ENCODE measurements at places on chromosomes 7 and 10.

DNA sequence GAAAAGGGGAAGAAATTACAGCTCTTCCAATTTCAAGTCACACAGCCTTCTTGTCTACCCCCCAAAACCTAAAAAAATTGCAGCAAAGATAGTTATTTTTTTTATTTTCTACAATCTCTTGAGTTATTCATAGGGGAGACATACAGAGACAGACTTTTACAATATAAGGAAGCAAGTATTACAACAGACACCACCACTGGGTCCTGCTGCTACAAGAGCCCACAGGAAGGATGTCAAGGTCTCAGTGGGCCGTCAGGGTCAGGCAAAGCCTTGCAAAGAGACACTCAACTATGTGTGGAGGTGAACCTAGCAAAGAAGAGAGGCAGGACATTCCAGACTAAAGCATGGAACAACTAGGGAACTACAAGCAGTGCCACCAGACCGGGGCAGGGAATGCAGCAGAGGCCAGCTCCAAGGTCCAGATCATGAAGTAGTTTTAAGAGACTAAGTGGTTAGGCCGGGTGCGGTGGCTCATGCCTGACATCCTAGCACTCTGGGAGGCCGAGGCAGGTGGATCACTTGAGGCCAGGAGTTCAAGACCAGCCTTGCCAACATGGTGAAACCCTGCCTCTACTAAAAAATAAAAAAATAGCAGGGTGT is 28.2 kb upstream of the ZCCHC24 start:
- DNase-seq: no peak

DNA sequence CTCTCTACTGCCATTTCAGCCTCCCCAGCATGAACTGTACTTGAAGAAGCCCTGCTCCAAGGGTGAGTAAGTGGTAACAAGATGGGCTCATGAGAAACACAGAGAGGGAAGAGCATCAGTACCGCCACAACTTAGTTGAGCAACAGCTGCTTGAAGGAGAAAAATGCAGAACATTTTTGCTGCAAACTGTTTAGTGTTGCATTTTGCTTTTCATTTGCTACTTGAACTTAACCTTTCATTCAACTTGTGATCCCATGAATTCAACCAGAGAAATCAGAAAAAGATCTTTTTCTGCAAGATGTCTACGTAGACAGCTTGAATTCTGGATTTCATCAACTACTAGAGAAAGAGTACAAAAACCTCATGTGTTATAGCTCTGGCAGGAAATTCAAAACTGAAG is 40.7 kb downstream of the ANK3 start:
- DNase-seq: peak; percentile 49

- no peak for DNase-seq
Measured at GRCh38 chr7:28718545-28718944, 239.6 kb downstream of the TRIL start.

- no peak for DNase-seq
Measured at GRCh38 chr10:8359467-8359866, 305.0 kb downstream of the GATA3 start.

DNA sequence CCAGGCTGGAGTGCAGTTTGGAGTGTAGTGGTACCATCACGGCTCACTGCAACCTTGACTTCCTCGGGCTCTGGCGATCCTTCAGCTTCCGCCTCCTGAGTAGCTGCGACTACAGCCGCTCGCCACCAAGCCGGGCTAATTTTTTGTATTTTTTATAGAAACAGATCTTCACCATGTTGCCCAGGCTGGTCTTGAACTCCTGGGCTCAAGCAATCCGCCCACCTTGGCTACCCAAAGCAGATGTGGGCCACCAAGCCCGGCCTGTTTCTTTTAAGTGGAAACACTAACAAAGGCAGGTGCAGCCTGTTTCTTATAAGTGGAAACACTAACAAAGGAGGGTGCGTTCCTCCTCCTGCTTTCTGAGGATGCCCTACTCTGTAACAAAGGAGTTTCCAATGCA is 18.2 kb downstream of the PRF1 start:
- DNase-seq: no peak

DNA sequence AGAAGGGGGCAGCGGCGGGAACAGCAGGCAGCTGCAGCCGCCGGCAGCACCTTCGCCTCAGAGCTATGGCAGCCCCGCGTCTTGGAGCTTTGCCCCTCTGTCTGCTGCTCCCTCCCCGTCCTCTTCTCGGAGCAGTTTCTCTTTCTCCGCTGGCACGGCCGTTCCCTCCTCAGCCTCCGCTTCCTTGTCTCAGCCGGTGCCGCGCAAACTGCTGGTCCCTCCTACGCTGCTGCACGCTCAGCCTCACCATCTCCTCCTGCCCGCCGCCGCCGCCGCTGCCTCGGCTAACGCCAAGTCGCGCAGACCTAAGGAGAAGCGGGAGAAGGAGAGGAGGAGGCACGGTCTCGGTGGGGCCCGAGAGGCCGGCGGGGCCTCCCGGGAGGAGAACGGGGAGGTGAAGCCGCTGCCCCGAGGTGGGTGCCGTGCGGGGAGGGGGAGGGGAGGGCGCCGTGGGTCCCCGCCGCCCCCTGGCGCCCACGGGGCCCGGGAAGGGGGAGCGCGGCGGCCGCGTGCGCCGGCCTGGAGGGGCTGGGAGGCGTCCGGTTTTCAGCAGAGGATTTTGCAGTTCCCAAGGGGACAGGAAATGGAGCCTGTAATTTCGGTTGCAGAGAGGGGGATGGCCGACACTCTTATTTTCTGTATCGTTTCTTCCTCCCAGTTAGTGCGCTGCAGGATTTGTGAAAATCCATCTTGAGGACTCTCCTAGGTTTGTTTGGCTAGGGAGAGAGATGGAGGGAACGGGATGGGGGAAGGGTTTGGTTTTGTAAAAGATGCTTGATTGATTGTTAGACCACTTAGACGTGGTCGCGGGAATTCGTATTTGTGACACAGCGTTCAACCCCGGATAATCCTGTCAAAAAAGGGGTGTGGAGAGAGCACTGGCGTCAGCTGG is 630 bp downstream of the RSBN1L start:
- peak; percentile 41 for DNase-seq

DNA sequence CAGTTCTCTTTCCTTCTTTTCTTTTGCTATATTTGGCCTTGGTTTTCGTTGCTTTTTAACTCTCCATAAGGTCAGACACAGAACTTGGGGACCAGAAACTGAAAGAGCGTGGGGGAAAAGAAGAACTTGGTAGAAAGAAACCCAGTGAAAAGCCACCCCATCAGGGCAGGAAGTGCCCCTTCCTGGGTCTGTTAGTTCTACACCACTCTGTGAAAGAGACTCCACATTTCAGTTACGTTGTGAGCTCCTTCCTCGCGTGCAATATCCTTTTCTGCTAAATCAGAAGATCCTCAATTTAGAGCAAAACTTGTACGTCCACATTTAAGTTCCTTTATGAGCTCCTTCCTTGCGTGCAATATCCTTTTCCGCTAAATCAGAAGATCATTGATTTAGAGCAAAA is 220.6 kb upstream of the FOXK1 start:
- DNase-seq: no peak

GRCh38 chr7:105037319-105037718 is 23.3 kb downstream of the KMT2E start:
- DNase-seq: no peak

DNA sequence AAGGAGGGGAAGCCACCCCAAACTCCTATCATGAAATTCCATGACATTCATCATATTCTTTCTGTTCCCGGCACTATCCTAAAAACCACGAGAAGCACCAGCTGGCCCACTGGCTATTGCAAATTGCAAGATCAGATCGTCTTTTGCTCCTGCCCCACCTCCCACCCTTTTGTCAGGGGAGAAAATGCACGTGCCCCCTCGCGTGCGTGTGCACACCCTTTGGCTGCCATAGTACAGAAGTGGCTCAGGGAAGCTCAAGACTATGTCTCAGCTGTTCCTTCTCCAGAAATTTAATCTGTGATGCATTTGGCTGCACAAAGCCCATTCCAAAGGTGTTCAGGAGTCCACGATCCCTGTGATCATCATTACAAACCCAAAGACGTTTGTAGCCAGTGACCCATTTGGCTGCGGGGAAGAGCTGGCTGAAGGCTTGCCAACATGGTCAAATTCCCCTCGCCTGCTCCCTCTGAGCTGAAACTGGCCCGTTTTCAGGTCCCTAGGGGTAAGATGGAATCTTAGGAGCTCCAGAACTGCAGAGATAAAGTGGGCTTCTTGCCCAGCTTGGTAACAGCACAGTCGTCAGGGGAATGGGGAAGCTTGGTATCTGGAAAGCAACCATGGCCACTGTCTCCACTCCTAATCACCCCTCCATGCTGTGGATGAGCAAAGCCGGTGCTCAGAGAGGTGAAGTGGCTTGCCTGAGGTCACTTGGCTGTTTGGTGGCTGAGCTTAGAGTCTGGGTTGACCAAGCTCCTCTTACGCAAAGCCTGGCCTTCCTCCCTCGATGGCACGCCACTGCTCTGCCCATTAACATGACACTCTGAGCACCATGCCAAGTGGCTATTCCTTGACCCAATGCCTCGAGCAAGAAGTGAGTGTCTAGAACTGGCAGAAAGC is 155.4 kb downstream of the NEURL1 start:
- DNase-seq: peak; percentile 91

DNA sequence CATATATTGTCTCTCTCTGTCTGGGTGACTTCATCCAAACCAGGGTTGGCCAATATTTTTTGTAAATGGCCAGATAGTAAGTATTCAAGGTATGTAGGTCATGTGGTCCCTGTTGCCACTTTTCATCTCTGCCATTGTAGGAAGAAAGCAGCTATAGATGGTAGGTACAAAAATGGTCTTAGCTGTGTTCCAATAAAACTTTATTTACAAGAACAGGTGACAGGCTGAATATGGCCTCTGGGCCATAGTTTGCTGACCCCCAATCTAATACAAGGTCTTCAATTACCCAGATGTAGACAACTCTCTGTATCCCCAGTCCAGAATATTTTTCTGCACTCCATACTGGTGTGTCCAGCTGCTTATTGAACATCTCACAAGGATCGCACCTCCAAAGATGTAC is 166.2 kb upstream of the FZD8 start:
- DNase-seq: no peak

- no peak for DNase-seq
Measured at GRCh38 chr7:142790056-142790455, 19.3 kb downstream of the PRSS2 start.

GRCh38 chr7:36734731-36735130 is 10.4 kb upstream of the AOAH start:
- DNase-seq: no peak

GRCh38 chr7:148772297-148773089 is 73.8 kb downstream of the CUL1 start:
- peak; percentile 92 for DNase-seq

- DNase-seq: no peak
Measured at GRCh38 chr10:18362892-18363291, 222.7 kb downstream of the CACNB2 start.

DNA sequence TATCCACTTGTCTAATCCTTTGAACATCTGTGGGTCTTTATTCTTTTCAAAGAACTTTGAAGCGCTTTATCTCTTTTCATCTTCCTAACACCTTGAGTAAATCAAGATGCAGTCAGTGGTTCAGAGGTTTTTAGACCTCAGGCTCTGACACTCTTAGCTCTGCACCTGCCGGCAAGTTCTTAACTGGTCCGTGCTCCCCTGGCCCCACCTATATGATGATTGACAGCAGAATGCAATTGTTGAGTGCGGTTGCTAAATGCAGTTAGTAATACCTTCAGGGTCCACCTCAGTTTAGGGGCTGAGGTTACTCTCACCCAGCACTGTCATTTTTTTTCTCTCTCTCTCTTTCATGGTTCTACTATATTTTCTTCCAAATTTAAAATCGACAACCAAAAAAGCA is 854.2 kb upstream of the AUTS2 start:
- no peak for DNase-seq

GRCh38 chr10:4754143-4754542 is 71.9 kb upstream of the AKR1E2 start:
- DNase-seq: no peak

DNA sequence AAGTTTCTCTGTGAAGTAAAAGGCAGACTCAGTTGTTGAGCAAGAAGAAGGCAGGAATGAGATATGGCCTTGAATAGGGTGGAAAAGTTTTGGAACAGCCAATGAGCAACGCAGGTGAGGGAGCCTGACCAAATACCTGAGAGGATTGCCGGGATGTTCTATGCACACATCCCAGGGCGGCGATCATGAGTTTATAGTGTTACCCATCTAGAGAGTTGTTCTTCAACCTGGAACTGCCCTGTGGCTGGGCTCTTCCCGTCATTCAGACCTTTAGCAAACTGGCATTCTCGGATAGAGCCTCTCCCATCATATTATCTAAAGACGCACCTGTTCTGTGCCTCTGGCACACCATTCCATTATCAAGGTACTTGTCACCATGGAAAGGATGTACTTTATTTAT is 103.0 kb upstream of the KIF5B start:
- DNase-seq: no peak

DNA sequence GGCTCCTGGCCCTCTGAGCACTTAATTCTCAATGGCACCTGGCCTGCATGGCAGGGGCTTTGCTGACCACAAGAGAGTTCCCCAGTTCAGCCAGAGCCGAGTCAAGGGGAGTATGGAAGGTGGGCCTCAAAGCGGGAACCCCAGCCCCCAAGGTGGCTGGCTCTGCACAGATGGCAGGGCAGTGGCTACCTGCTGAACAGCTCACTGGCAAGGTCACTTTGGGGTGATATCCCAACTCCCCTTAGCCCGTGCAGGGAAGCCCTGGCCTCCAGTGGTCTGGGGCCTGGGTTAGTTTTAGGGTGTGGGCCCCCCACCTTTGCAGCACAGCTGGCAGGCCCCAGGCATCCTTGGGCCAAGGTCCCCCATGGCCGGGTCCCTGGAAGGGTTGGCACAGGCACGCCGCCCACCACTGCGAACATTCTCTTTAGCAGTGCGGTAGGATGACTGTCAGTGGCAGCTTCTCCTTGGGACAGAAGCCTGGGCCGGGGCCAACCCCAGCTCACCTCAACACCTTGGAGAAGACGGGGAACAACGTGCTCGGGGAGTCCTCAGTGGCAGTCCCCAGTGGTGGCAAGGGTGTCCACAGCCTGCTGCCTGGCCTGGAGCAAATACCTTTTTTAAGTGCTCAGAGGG is 36.8 kb downstream of the PPIF start:
- no peak for DNase-seq

- no peak for DNase-seq
Measured at GRCh38 chr7:155860840-155861479, 48.7 kb upstream of the SHH start.

GRCh38 chr10:106189292-106189691 is 975.2 kb downstream of the SORCS1 start:
- DNase-seq: peak; percentile 33

DNA sequence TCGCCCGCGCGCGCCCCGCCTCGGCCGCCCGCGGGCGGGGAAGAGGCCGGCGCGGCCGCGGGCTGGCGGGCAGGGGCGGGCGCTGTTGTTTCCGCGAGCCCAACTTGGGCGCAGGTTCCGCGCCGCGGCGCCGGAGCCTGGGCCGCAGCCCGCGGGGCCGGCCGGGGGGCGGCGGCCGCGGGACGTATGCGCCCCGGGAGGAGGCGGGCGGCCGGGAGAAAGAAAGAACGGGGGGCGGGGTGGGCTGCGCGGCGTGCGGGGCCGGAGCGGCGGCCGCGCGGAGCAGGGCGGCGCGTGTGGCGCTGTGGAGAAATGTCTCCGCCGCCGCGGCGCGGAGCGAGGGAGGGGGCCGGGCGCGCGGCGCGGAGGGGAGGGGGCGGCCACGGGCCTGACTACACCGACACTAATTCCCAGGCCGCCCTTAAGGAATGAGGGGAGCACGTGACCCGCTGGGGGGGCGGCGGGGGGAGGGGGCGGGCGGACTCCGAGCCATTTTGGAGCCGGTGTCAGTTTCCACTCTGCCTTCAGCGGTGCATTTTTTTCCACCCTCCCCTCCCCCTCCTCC is at the start of gene BMI1:
Gene BMI1 (plus strand): TSS at position 509 of the 565 bp plus-strand sequence. CDS start 5,351 bp downstream, outside the sequence.
- peak; percentile 82 for DNase-seq

- peak; percentile 15 for DNase-seq
Measured at GRCh38 chr10:123800289-123800688, 91.3 kb downstream of the CPXM2 start.

GRCh38 chr7:69199661-69200060 is 398.6 kb upstream of the AUTS2 start:
- no peak for DNase-seq

Measured in fibroblast of upper back skin (primary cell).